ENCODE measurements at places on chromosomes 6 and 20. TPM values are rescaled to one million over a fixed set of nuclear protein-coding genes. Genes with fewer than 3 reads are reported as not detected.

Gene CCR6
- total RNA-seq = not detected

Gene RPS6KA2
- 167 TPM for total RNA-seq

Gene FILIP1
- total RNA-seq = 2.0 TPM

Gene PCK1
- total RNA-seq = not detected

Gene PPARD
- total RNA-seq = 9.0 TPM

Gene C6orf89
- total RNA-seq = 90.9 TPM

Gene CRIP3
- not detected for total RNA-seq

Gene MYB
- total RNA-seq = 0.13 TPM

Gene MPIG6B
- total RNA-seq = not detected

Gene MYT1
- not detected for total RNA-seq

Gene RIMS4
- 0.13 TPM for total RNA-seq

Gene NRSN2
- 51.0 TPM for total RNA-seq

Gene PEX7
- 8.0 TPM for total RNA-seq

Gene SRSF12
- 0.52 TPM for total RNA-seq

Gene FNDC11
- total RNA-seq = 0.26 TPM

Gene STMN3
- total RNA-seq = 11.6 TPM

Gene TBX18
- 32.0 TPM for total RNA-seq

Gene CAP2
- total RNA-seq = 18.5 TPM

Gene SLC35F1
- not detected for total RNA-seq

Gene SOX18
- total RNA-seq = not detected

Gene EFCAB8
- 0.22 TPM for total RNA-seq

Gene IRF4
- 0.11 TPM for total RNA-seq

Gene CDK19
- total RNA-seq = 17.1 TPM

Gene PRR18
- total RNA-seq = not detected

Gene DOK5
- total RNA-seq = 31.6 TPM

Gene DACT2
- total RNA-seq = 3.3 TPM

Gene SDHAF4
- total RNA-seq = 7.5 TPM

Gene TRIM10
- not detected for total RNA-seq

Gene AFG1L
- total RNA-seq = 5.2 TPM

Gene CCN5
- 21.1 TPM for total RNA-seq

Gene LRRC73
- 0.32 TPM for total RNA-seq

Gene UBE2C
- 17.3 TPM for total RNA-seq

Gene GLP1R
- not detected for total RNA-seq

Gene BHLHE23
- total RNA-seq = not detected

Gene TMEM200A
- total RNA-seq = 54.5 TPM

Gene KATNA1
- 35.8 TPM for total RNA-seq

Gene ANKRD66
- not detected for total RNA-seq

Gene PPP1R14C
- total RNA-seq = 13.9 TPM

Gene TRIM40
- not detected for total RNA-seq

Gene BPIFB1
- not detected for total RNA-seq

Gene CCM2L
- not detected for total RNA-seq

Gene ZC2HC1B
- 0.26 TPM for total RNA-seq

Gene CDH26
- total RNA-seq = 0.32 TPM

Gene PLCB4
- total RNA-seq = 9.5 TPM

Gene WFDC2
- total RNA-seq = 0.22 TPM

Gene LIN28B
- not detected for total RNA-seq

Gene PTPN1
- 24.3 TPM for total RNA-seq

Gene OPRM1
- total RNA-seq = not detected

Gene MAK
- total RNA-seq = 0.13 TPM

Gene LY6G6C
- total RNA-seq = not detected

Gene LAMA4
- total RNA-seq = 536 TPM

Gene WDR46
- total RNA-seq = 62.0 TPM

Gene SIM1
- total RNA-seq = not detected

Gene GABRR2
- 0.13 TPM for total RNA-seq
